ENCODE measurements at places on chromosomes 11 and 22.
A peak's percentile ranks its signal among the peaks of the same experiment; 100 is the strongest.

DNA sequence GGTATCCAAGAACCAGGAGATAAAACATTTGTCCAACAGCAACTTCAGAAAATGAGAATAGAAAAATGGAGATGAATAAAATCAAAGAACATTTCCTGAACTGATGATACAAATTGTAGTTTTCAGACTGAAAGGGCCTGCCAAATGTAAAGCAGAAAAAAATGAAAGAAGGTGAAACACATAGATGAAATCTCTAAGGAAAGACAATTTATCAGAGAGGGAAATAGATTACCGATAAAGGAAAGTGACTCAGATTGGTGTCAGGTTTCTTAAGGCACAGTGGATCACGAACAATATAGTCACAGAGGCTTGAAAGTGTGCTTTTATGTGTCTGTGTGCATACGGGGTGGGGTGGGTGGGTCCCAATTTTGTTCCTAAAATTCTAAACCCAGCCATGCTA is 4.1 kb upstream of the STT3A start:
- H3K27me3 ChIP-seq = no peaks in the 10 kb centered on the region
- H3K4me1 ChIP-seq = peaks cover 2% of the 10 kb centered on the region
- no peak overlapping the region for H3K27ac ChIP-seq
- no peak for DNase-seq

GRCh38 chr11:67409781-67410368 is 5.6 kb upstream of the CARNS1 start:
- H3K4me1 ChIP-seq = no peaks in the 10 kb centered on the region
- no peak overlapping the region for H3K4me3 ChIP-seq
- H3K27ac ChIP-seq = no peak overlapping the region
- H3K27me3 ChIP-seq = no peaks in the 10 kb centered on the region
- no peaks in the 10 kb centered on the region for H3K36me3 ChIP-seq

- DNase-seq = peak; percentile 41
- peaks cover 18% of the 10 kb centered on the region for H3K4me1 ChIP-seq
- H3K27me3 ChIP-seq = no peaks in the 10 kb centered on the region
- H3K4me3 ChIP-seq = no peak overlapping the region
- no peak overlapping the region for H3K27ac ChIP-seq
- H3K36me3 ChIP-seq = no peaks in the 10 kb centered on the region
Measured at GRCh38 chr11:48095779-48096470, 115.6 kb downstream of the PTPRJ start.

DNA sequence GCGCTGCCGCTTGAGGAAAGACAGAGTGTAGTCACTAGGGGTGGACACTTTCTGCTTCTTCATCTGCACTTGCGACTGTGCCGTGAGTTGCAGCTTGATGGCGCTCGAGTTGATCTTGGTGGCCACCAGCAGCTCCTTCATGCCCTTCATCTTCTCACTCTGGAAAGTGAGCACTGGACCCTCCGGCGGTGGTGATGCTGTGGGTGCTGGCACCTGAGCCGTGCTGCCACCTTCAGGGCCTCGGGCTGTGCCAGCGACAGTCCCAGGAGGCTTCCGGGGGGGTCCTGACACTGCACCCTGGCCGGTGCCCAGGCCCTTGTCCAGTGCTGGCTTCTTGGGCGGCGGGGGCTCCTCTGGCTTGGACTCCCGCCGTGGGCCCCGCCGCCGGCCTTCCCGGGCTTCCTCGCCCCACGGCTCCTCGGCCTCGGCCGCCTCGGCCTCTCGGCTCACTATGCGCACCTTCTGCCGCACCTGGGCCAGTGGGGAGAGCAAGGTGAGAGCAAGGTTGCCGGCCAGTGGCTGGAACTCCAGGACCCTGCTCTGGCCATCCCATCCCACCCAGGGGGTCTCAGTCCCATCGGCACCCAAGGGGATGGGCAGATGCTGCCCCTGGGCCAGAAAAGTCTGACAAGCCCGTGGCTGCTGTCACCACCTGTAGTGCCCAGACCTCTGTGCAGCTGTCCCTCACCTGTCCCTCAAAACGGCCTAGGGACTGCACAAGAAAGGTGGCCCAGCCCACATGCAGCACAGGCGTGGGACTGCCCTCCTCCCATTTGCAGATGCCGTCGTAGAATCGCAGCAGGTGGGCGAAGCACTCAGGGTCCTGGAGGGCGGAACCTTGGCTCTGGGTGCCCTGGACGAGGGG is 1.6 kb upstream of the MAP4K2 start:
- peaks cover 3% of the 10 kb centered on the region for H3K4me1 ChIP-seq
- peak; percentile 44 for DNase-seq
- no peak overlapping the region for H3K27ac ChIP-seq

GRCh38 chr11:92663539-92663938 is 305.9 kb upstream of the MTNR1B start:
- H3K4me3 ChIP-seq = no peak overlapping the region
- H3K4me1 ChIP-seq = no peaks in the 10 kb centered on the region
- no peaks in the 10 kb centered on the region for H3K36me3 ChIP-seq
- H3K27ac ChIP-seq = no peak overlapping the region
- no peak for DNase-seq

DNA sequence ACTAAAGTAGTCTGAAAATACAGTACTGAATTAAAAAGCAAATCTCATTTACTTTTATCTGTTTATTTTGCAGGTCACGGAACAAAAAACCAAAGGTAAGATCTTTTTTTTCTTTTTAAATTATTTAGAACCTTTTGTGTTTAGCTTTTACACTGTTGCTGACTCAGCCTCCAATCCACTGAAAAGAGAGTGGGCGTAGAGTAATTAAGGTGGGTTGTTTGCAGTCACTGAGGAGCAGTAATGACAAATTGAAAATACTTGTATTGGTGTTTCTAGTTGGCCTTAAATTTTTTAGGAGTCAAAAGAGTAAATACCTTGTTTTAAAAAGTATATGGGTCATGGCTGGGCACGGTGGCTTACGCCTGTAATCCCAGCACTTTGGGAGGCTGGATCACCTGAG is 73.4 kb downstream of the TNRC6B start:
- no peak for DNase-seq
- no peak overlapping the region for H3K27ac ChIP-seq
- H3K27me3 ChIP-seq = no peaks in the 10 kb centered on the region
- no peak overlapping the region for H3K4me3 ChIP-seq
- H3K4me1 ChIP-seq = no peaks in the 10 kb centered on the region

GRCh38 chr11:34938611-34939010 is 22.2 kb downstream of the PDHX start:
- no peaks in the 10 kb centered on the region for H3K36me3 ChIP-seq
- H3K4me3 ChIP-seq = no peak overlapping the region
- no peak overlapping the region for H3K27ac ChIP-seq
- peaks cover 4% of the 10 kb centered on the region for H3K4me1 ChIP-seq

DNA sequence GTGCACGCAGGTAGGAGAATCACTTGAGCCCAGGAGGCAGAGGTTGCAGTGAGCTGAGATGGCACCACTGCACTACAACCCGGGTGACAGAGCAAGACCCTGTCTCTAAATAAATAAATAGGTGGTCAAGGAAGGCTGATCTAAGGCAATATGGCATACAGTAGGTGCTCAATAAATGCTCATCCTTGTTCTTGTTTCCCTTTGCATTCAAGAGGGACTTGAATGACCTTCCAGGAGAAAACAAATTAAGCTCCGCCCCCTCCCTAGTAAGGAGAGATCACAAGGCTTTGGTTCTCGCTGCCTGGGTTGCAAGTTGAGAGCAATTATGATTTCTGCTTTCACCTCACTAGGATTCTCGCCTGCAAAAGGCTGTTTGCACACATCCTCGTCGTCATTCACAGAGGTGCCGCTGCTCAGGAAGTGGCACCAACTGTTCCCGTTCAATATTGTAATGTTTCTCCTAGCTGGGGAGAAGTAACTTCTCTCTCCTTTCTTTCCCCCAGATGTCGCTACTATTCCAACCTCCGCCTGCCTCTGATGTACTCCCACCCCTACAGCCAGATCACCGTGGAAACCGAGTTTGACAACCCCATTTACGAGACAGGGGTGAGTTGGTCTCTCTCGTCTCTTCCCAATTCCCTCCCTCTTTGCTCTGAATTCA is 51.8 kb upstream of the ASPHD2 start:
- no peaks in the 10 kb centered on the region for H3K36me3 ChIP-seq
- no peaks in the 10 kb centered on the region for H3K4me1 ChIP-seq
- DNase-seq = peak; percentile 54
- H3K4me3 ChIP-seq = no peak overlapping the region
- no peaks in the 10 kb centered on the region for H3K27me3 ChIP-seq

DNA sequence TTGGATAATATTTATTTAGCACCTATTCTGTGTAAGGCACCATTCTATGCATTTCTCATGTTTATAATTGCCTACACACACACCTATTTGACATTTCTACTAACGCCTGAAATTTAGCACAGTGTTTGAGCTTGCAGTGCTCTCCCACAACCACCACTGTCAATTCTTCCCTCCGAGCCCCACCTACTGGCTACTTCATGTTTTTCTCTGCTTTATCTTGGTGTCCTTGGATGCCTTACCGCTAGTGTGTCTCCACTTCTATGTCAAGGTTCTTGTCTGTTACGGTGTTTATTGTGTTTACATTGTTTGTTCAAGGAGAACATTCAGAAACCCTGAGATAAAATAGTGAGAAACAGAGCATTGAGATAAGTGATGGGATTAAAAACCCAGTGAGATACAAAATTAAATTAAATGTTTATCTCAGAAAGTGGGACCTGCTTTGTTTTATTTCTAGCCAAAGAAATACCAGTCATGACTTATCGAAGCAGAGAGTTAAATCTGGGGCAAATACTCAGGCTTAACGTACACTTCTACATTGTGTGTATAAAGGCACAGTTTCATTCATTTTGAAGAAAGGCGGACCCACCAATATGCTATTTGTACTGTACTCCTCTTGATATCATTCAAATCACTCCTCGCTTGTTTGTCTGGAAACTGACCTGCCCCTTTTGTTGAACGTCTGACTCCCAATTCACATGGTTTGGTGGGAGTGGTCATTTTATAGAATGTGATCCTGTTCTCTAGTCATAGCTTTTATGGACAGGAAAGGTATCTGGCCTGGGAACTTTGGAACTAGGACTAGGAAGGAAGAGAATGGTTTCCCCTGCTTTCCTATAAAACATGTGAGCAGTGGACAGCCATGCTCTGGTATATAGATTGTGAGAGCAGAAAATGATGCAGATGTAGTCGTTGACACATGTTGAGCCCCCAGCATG is 39.2 kb upstream of the SLC36A4 start:
- H3K27me3 ChIP-seq = no peaks in the 10 kb centered on the region
- peak; percentile 81 for DNase-seq
- peaks cover 2% of the 10 kb centered on the region for H3K4me1 ChIP-seq
- no peaks in the 10 kb centered on the region for H3K36me3 ChIP-seq
- no peak overlapping the region for H3K4me3 ChIP-seq

DNA sequence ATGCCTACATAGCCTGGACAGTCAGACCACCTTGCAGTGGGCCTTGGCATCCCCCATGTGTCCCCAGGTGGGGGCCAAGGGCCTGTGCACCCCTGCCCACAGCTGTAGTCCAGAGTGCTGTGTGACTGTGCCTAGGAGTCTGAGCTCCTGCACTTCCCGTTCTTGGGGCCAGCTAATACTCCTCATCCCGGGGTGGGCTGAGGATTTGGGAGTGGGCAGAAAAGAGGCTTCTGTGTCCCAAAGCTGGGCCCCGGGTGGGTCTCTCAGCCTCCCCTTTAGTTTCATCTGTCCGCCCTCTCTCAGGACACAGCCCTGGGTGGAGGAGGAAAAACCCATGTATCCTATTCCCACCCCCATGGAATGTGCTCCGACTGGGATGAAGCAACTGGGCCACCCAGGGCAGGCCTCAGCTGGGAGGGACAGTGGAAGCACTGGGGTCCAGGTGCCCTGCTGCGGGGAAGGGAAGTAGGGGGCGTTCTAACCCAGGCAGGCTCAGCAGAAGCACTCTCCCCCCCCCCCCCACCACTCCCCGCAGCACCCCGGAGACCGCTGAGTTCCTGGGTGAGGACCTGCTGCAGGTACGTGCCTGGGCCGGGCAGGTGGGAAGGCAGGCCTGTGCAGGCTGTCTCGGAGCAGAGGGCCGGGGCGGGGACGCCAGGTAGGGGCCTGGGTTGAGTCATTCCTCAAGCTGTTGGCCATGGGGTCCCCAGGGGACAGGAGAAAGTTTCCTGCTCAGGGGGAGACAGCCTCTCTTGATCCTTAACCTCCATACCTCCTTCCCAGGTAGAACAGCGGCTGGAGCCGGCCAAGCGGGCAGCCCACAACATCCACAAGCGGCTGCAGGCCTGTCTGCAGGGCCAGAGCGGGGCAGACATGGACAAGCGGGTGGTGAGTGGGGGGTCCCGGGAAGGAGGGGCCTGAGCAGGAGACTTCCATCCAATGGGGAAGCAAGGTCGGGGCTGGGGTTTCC is 1.4 kb downstream of the SH3BP1 start:
- H3K27me3 ChIP-seq = no peaks in the 10 kb centered on the region
- H3K36me3 ChIP-seq = peaks cover 5% of the 10 kb centered on the region
- DNase-seq = no peak

DNA sequence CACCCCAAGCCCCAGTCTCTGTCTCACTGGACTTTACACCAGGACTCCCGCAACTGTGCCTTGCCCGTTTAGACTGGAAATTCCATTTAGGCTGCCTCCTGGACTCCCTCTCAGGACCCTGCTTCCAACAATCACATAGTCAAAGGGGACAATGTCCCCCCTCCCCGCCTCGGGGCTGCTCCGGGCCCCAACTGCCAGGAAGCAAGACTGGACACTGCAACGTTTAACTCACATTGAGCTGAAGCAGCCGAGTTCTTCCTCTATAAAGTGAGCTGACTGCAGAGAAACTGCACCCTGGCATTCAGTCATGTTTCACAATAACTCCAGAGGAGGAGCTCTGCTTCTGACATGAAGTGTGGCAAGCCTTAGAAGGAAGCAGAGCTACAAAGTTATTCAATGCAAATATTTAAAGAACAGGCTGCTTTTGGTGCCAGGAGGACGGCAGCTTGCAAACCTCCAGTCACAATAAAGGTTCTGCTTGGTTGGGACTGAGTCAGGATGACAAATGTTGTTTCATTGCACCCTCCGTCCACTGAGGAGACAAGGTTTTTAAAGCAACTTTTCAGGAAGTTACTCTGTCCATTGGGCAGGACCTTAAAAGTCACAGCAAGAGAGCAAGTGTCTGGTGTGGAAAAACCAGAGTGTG is 19.9 kb downstream of the PACSIN2 start:
- no peaks in the 10 kb centered on the region for H3K27me3 ChIP-seq
- H3K27ac ChIP-seq = no peak overlapping the region
- H3K4me1 ChIP-seq = peaks cover 7% of the 10 kb centered on the region
- H3K4me3 ChIP-seq = no peak overlapping the region

DNA sequence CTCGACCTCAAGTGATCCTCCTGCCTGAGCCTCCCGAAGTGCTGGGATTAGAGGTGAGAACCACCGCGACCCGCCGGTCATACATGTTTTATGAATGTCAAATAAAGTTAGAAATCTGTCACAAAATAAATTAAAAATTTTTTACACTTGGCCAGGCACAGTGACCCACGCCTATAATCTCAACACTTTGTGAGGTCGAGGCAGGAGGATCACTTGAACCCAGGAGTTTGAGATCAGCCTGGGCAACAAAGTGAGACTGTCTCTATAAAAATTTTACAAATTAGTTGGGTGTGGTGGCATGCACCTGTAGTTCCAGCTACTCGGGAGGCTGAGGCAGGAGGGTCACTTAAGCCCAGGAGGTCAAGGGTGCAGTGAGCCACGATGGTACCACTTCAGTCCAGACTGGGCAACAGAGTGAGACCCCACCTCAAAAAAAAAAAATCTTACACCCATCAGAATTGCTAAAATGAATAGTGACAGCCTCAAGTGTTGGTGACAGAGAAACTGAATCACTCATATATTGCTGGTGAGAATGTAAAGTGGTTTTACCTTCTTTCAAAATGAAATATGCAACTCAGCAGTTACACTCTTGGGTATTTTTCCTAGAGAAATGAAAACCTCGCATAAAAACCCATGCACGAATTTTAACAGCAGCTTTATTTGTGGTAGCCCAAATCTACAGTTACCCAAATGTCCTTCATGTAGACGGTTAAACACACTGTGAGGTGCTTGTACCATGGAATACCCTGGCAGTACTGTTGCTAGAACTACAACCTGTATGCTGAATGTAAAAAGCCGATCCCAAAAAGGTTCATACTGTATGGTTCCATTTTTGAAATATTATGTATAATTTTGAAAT is 55.4 kb downstream of the MED15 start:
- peaks cover 18% of the 10 kb centered on the region for H3K36me3 ChIP-seq
- no peak overlapping the region for H3K27ac ChIP-seq
- H3K27me3 ChIP-seq = no peaks in the 10 kb centered on the region
- DNase-seq = no peak
